ENCODE measurements at places on chromosomes 1 and 21.

DNA sequence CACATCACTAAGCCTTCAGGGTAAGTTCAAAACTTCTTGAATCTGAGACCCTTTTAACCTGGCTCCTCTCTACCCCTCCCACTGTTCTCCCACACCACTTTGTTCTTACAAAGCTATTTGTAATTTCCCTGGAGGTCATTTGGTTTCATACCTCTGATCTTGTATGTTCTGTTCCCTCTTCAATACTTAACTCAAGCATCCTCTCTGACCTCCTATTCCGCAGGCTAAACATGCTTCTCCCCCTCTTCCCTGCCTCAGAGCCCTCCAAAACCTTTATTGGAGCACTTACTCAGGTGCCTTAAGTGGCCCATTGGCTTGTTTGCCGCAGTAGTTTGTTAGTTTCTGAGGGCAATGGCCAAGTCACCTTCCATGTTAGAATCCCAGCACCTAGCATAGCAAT is 54.8 kb downstream of the SSX2IP start:
- DNase-seq: no peak

DNA sequence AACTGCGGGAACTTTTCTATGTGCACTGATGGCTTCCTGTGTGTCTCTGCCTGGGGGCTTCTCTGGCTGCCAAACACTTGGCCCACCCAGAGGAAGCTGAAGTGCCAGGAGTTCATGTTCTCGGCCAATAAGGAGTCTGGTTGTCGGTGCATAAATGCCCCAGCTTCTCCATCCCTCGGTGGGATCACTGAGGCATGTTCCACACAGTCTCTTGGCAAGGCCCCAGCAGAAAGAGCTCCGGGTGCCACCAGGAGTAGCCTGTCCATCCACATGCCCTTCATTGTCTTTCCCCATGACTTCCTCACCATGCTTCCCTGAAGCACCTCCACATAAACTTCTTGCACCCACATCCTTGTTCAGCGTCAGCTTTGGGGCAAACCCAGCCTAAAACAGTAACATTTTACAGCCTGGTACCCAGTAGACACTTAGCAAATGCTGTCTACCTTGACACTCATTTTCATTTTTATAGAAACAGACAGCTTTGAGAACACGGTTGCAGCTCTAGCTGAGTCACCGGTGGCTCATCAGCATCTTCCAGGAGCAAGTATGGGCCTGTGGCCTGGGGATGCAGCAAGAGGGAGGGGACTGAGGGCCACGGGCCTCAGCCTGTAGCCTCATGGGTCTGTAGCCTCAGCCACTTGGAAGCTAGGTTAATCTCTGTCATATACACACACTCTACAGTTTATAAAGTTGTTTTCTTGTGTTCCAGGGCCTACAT is 14.8 kb upstream of the CDCP2 start:
- DNase-seq: no peak

- DNase-seq: no peak
Observed at GRCh38 chr1:167082511-167083027, 7.6 kb downstream of the GPA33 start.

GRCh38 chr1:178537382-178538090 is 24.6 kb downstream of the TEX35 start:
- no peak for DNase-seq

DNA sequence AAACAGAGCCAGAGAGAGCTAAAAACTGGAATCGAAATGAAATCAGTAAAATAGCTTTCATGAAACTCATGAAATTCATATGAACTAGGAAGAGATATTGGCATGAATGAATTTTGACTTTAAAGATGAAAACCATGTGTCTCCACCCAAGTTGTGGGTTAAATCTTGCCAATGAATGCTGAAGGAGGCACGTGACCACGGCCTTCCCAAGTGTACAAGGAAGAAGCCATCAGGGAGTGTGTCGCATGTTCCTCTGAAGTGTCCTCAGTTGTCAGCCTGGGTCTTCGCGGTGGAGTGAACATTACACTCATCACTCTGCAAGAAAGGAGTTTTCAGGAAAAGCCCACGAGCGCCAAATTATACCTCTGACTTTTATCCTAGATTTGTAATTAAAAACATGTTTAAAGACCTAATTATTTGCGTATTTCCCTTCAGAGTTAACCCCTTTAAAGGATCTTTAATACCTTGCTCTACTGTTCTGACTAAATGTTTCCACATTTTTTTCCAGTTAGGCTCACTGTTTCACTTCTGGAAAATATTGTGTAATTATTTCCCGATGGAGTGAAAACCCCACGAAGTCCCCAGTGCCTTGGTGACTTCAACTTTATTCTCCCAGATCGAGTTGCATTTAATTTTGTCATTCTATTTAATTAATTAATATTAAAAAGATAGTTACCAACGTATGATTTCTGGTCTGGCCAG is 118.3 kb downstream of the DHRS3 start:
- DNase-seq: no peak

DNA sequence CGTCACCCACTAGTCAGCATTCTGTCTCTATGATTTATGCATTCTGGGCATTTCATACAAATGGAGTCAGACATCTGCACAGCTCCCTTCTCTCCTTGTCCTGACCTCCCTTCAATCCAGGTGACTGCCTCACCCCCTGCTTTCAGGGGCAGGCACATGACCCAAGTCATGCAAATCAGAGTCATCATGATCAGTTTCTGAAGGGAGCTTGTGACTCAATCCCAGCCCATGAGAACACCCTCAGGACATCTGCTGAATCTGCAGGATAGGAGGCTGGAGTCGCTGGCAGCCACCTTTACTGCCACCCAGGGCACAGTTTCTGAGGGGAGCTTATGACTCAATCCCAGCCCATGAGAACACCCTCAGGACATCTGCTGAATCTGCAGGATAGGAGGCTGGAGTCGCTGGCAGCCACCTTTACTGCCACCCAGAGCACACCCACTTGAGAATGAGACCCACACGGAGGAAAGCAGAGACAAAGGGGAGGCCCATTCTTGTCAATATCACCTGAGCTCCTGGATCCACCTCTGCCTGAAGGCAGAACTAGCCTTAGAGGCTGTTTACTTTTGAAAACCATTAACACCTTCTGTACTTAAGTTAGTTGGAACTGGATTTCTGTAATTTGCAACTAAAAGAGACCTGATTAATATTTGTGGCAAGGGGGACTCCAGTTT is 62.3 kb upstream of the SLC25A33 start:
- DNase-seq: no peak

DNA sequence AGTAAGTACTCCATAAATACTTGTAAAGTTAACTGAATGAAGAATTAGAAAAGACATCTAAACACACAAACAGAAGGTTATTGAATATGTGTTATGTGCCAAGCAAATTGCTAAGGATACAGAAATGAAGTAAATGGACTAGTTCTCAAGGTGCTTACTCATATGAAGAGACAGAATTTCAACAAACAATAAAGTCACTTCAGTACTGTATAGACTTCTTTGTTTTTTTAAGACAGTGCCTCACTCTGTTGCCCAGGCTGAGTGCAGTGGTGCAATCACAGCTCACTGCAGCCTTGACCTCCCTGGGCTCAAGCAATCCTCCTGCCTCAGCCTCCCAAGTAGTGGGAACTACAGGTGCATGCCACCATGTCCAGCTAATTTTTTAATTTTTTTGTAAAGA is 57.3 kb downstream of the SERBP1 start:
- DNase-seq: no peak

DNA sequence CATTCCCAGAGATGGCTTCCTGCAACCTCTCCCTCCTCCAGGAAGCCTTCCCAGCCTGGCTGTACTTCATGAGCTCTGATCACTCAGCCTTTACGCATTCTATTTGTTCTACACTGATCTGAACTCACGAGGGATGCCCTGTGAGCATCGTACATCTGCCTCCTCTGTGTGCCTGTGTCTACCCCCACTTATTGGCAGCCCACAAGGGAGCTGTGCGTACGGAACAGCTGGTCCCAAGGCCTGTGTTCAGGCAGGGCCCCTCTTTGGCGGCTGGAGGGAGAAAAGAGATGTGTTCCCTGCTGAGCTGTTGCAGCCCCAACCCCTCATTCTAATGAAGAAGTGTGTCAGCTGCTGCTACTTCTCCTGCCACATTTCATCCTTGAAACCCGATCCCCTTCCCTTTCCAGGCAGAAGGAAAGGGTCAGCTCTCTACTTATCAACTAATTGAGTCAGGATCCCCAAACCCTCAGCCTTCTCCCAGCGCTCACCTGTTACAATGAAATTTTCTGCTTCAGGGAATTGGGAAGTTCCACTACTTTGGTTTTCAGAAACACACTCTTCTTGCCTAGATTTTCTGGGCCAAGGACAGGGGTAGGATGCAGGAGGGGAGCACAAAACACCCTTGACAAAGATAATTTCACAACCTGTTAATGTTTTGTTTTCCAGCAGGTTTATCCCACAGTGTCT is 3.2 kb downstream of the INKA2 start:
- DNase-seq: no peak

- no peak for DNase-seq
Observed at GRCh38 chr1:46405197-46405555, 11.1 kb downstream of the FAAH start.

GRCh38 chr1:229223498-229223897 is 47.4 kb upstream of the RAB4A start:
- no peak for DNase-seq

- no peak for DNase-seq
Observed at GRCh38 chr1:29703596-29704370, 467.5 kb downstream of the PTPRU start.

DNA sequence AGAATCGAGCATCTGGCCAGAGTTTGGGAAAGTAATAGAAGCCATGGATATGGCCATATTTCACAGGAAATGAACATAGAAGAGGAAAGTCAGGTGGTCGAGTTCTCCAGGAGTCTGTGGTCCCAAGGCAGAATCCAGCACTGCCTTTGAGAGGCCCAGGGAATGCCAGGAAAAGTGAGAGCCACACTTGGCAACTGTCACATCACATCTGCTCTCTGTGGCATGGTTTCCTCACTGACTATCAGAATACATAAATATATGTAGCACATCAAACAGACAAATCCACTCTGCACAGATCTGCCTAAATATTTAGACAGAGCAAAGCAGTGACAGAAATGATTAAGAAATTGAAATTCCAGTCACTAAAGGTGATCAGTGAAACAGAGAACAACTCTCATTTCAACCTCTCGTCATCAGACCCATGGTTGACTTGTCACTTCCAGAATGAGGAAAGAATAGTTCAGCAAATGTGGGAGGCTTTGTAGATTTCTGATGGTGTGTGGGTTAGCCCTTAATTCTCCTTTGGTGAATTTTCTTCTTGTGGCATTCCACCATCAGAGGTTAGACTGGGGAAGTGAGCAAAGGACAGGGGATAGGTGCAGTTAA is 58.8 kb upstream of the MAN1A2 start:
- DNase-seq: no peak

Data from NCI-H1048 (cell line).